ENCODE measurements at places on chromosomes 4 and X.

DNA sequence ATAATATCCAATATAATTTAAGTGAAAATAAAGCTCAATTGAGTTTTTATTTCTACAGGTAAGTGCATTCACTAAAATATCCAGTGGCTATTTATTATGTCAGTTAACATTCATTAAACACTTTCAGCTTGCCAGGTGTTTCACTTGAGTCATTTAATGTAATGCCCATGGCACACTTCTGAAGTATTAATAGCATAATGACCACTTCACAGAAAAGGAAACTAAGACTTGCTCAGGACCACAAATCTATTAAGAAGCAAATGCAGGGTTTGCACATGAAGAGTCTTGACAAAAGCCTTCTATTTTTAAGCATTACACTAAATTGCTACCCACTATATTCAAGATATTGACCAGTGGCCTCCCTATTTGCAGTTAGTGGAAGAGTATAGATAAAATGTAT lies 612.7 kb downstream of the KCTD8 start:
- no peak for DNase-seq

- DNase-seq = no peak
Observed at GRCh38 chr4:17336524-17336961, 175.3 kb downstream of the QDPR start.

DNA sequence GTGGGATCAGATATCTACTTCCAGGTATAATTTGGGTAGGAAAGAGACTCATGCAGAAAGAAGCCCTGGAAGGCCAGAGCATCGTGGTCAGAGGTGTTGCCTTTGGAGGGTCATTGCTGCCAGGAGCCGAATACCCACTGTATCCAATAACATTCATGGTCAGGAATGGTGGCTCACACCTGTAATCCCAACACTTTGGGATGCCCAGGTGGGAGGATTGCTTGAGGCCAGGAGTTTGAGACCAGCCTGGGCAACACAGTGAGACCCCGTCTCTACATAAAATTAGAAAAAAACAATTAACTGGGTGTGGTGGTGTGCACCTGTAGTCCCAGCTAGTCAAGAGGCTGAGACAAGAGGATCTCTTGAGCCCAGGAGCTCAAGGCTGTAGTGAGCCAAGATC lies 10.9 kb upstream of the F11 start:
- no peak for DNase-seq

GRCh38 chr4:11483046-11483445 lies 54.4 kb upstream of the HS3ST1 start:
- DNase-seq = no peak

DNA sequence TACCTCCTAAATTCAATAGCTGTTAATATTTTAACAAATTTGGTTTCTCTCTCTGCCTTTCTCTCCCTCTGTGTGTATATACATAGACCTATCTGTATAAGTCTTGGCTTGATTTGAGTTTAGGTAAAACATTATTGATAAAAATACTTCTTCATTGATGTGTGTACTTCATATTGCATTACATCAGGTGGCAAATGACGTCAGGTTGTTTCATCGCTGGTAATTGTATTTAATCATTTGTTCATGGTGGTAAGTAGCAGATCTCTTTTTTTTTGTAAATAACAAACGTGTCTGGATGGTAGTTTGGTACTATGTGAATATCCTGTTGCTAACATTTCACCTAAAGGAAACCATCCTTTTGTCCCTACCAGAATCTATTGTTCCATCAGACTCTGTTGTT lies 55.1 kb downstream of the GALNT7 start:
- DNase-seq = no peak

- no peak for DNase-seq
Observed at GRCh38 chr4:38914854-38915253, 47.2 kb downstream of the FAM114A1 start.

- no peak for DNase-seq
Observed at GRCh38 chr4:184896868-184897715, 71.3 kb upstream of the ACSL1 start.

GRCh38 chr4:143712155-143712550 lies 11.7 kb upstream of the FREM3 start:
- DNase-seq = no peak

DNA sequence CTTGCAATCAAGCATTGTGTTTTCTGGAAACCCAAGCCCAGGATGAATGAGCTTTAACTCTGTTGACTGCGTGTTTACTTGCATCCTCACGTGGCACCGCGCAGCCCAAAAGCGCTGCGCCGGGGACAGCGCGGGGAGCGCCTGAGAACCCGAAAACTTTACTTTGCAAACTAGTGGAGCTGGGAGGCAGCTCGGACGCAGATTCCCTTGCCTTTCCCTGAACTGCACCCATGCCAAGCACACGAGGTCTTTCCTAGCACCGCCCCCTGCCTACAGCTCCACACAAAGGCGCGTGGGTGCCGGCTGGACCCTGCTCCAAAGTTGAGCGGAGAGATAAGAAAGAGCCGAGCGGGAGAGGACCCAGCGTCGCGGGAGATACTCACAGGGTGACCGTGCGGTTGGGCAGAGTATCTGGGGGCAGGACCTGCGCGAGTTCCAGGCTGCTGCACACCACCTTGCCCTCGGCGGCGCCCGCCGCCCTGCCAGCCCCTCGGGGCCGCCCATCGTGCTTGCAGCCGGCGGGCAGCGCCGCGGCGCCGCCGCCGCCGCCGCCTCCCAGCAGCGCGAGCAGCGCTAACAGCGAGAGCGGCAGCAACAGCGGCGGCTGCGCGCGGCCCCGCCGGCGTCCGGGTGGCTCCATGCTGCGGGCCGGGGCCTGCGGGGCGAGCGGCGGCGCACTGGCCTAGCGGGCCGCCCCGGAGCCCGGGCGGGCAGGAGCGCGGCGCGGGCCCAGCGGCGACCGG lies 550 bp downstream of the ADGRA3 start:
- peak; percentile 70 for DNase-seq

DNA sequence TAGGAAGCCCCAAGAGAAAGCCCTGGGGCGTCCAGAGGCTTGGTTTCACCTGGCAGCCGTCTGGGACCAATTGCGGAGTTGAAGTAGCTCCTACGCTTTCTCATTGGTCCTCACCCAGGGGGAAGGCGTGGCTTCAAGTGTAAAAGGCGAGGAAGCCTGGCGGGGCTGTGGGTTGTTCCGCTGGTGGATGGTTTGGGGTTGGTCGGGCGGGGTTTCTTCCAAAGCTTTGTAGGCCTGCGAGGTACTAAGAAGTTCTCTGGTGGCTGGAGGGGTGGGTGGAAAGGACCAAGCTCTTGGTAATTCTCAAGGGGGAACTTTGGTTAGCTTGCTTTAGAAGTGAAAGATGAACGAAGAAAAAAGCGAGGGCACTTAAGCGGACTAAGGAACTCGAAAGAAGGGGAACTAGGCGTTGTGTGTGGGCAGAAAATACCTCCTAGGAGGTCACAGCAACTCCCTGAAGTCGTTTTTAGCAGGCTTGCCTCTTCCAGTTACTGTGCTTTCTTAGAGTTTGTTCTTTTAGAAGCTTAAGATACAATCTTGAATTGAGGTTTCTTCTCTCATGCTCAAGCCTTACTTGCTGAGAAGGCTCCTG lies 36.6 kb downstream of the CCNG2 start:
- no peak for DNase-seq
